Esophagus squamous epithelium (tissue), 5 donors: ENCODE measurements at places on chromosomes 5 and 9. TPM values are rescaled to one million over a fixed set of nuclear protein-coding genes. Genes with fewer than 3 reads are reported as not detected.

MLLT3 gene
- 21.5 TPM for total RNA-seq

TRIM36 gene
- 0.47 TPM for total RNA-seq

CCL27 gene
- not detected for total RNA-seq

KIF4B gene
- not detected for total RNA-seq

NR2F1-AS1 gene
- 1.3 TPM for total RNA-seq
